ENCODE measurements at places on chromosomes 2 and 18.

GRCh38 chr2:50591642-50592041 is 440.3 kb downstream of the NRXN1 start:
- DNase-seq: no peak

DNA sequence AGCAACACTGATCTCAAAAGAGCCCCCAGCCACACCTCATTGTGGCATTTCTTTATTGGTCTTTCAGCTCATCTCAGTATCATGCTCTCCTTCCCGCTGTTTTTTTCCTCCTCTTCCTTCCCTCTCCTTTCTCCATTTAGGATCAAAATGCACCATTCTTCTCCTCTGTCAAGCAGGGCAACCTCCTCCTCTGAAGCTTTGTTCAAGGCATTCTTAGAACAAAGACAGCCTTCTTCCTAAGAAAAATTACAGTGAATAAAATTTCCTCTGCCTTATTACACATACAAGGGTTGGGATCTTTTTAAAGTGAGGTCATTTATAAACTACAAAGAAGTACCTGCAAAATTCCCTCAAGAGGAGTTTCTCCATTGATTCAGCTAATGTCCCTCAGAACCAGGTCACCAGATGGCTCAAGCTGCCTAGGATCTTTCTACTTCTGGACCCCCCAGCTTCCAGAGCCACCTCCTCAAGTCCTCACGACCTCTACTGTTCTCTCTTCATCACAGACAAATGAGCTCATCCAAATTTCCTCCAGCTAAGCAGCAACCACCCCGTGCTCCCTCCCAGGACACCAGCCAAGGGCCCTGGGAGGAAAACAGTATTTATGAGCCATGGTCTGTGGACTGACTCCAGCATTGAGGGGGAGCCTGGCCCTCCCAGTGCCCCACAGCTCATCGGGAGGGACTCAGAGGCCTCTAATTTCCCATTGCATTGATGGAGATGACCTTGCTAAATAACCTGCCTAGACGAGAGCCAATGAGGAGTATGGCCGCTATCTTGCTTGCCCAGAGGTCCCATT is 18.0 kb downstream of the SFXN5 start:
- no peak for DNase-seq

DNA sequence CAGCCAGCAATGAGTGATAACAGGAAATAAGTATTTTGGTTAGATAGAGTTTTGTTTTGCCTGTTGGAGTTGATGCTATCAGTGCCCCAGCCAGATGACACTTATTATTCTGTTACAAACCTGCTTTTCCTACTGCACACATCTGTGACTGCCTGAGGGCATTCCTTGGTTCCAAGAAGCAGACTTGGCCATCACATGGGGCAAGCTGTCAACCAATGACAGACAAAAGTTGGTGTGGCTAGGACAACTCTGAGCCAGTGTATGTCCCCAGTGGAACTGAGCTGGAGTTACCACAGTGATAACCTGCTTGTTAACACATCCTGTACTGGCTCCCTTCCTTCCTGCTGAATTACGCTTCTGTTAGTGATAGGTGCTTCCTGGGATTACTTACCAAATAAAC is 54.5 kb downstream of the FAM171B start:
- peak; percentile 28 for DNase-seq

GRCh38 chr2:33215299-33215698 is 261.1 kb upstream of the RASGRP3 start:
- DNase-seq: peak; percentile 10

GRCh38 chr2:64865831-64866345 is 123.3 kb upstream of the SLC1A4 start:
- DNase-seq: no peak

DNA sequence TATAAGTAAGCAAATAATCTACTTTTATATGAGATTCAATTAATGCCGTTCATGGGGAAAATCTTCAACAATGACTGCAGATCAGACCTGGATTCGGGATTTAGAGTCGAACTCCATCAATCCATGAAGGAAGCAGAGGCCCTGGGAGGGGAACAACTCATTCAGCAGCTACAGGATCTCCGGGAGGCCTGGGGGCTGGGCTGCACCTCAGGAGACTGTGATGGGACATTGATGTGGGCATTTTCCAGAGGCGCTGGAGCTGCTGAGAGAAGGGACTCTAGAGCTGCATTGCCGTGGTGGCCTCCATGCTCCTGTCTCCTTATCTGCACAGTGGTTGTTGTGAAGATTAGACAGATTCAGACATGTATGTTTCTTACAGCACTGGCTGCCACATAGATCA is 76.9 kb downstream of the MYT1L start:
- no peak for DNase-seq

- no peak for DNase-seq
Measured at GRCh38 chr2:219713110-219713509, 85.7 kb downstream of the SLC4A3 start.

DNA sequence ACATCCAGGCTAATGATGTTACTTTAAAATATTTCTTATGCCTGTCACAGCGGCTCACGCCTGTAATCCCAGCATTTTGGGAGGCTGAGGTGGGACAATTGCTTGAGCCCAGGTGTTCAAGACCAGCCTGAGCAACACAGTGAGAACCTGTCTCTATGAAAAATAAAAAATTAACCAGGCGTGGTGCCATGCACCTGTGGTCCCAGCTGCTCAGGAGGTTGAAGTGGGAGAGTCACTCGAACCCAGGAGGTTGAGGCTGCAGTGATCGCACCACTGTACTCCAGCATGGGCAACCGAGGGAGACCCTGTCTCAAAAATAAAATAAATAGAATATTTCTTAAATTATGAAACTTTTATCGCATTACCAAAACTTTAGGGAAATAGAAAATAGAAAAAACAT is 28.1 kb upstream of the ACTR3 start:
- no peak for DNase-seq

DNA sequence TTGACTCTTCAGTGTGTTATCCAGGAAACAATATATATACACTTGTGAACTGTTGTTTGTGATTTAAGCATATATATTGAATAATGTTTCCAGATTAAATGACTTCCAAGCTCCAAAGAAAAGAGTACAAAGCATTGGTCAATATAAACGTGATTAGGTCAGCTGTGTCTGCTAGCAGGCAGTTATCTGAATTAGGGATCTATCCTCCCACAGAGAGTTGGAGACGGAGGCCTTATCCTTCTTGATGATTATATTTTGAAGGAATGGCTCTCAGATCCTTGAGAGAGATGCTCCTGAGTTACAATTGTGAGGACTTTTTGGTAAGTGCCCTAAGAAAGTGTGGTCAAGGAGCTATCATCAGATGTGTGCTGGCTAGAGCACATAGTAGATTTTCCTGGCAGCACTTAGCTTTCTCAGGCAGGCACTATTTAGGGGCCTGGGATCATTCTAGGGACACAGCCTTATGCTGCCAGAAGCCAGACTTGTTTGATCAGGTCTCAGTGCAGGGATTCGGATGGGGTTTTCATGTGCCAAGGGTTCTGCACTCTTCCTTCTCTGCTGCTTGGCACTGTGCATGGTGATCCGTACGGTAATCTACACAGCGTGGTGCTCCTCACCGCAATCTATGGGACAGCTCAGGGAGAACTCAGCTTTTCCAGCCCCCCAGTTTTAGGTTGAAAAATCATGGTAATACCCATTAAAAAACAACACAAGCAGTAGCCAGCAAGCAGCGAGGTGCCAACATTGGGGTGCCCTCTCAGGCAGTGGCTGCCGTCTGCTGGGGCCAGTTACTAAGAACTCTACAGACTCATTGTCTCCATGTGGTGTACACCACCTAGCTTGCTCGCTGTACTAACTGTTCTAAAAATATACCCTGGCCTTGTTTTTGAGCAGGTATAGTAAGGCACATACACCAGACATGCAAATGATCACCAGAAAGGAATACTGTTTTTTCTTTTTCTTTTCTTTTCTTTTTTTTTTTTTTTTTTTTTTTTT is 8.0 kb upstream of the ZDBF2 start:
- DNase-seq: no peak

- no peak for DNase-seq
Measured at GRCh38 chr2:56309626-56310170, 125.9 kb downstream of the CCDC85A start.

DNA sequence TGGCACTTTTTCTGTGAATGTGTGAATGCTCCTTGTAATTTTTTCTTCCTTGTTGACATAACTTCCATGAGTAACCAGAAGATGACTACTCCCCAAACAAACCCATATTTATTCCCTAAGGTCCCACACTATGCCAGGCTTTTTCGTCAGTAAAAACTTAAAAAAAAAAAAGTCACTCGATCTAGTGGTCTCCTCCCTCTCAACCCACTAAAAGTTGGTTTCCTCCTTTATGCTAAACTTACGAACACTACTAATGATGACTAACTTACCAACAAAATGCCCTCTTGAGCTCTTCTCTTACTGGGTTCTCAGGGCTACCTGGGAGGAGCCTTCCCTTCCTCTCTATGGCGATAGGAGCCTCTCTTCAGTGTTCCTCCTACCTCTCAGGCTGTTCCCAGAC is 18.2 kb downstream of the ACVR1 start:
- no peak for DNase-seq

DNA sequence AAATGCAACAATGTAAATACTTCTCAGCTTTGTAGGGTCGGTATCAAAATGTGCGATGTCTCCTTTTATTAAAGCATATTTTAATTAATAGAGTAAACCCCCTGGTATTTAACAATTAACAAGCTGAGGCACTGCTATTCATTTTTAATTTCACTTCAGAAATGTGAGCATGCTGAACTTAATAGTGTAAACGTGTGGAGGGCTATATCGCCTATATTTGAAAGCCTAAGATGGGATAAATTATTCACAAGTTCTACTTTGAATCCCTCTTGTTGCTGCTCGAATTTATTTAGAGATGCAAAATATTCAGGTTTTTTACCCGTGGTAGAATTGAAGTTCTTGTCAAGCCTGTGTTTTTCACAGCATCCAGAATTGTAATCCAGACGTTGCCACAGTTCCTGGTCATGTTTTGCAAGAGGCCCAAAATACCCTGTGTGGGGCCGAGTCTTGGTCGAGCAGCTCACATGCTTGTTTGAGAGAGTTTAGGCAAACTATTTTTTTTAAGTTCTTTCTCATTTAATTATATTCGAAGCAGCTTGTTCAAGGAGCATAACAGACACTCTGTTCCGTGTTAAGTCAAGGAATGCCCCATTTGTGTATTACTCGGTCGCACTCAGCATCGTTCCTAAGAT is 2.5 kb downstream of the SALL3 start:
- peak; percentile 38 for DNase-seq

DNA sequence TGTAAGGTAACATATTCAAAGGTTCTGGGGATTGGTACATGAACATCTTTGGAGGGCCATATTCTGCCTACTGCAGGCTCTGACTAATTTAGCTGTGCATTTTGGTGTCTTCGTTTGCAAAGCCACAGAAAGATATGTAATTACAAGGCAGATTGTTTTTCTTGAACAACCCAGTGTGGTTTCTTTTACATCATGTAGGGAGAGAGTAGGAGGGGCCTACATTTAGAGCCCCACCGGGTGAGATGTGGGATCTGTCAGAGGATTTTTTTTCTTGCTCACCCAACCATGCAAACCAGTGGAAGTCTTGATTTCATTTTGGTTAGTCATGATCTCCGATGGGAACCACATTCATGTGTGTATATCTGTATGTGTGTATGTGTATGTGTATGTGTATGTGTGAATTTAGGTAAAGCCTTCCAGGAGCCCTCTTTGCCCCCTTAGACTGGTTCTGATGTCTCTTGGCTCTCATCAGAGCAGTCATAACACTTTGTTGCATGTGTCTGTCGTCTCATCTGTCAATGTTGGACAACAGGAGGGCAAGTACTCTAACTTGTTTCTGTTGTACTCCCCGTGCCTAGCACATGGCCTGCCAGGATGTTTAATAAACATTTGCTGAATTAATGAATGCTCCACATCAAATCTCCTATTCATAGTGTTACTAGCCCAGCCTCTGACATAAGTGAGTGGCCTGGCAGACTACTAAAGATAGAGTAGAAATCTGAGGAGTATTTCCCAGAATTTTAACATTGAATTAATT is 239.9 kb downstream of the MTX2 start:
- DNase-seq: peak; percentile 52

DNA sequence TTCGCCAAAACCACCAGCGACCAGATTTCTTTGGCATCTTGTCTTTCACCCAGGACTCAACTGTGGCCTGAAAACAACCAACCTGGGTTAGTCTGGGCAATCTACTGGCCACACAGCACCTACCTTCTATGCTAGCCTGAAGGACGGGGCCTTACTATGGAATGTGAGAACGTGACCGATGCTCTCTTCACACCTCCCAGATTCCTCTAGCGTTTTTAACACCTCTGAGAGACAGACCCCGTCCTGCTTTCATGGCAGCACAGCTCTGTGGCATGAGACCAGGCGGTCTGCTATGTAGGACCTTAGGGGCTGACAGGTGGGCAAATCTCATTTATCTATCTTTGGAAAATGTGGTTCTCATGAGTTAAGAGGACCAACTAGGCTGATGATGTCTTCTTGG is 80.9 kb downstream of the EMILIN2 start:
- DNase-seq: no peak

GRCh38 chr18:44298566-44298965 is 382.1 kb upstream of the SETBP1 start:
- DNase-seq: no peak

GRCh38 chr2:144832048-144832447 is 312.1 kb upstream of the ZEB2 start:
- no peak for DNase-seq

GRCh38 chr18:49459404-49460171 is 857 bp downstream of the DYM start:
- peak; percentile 62 for DNase-seq

DNA sequence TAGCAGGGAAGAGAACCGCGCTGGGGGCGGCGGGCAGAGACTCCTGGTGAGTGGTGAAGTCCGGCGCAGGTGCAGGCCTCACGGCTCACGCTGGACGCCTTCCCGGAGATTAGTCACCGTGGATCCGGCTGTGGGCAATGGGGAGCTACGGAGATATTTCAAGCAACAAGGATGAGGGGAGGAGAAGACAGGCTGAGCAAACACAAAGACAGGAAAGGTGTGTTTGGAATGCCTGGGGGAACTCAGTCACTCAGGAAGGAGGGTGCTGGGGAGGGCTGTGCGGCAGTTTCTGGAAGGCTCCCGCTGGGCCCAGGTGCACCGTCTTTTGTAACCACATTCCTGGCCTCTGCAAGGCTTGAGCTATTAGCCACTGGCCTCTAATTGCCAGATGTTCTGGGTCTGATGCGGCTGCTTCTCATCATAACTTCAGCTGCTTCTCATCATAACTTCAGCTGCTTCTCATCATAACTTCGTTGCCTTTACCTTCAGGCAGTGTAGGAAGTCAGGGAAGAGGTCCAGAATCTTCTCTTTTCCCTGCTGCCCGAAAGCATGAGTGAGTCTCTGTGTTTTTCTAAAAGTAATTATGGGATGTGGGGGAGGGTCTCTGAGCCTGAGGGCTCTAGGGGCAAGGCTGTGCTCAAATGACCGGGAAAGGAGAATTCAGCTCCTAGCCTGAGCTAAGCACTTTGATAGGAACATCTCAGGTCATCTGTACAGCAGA is 118.9 kb downstream of the PXDN start:
- peak; percentile 88 for DNase-seq
